ENCODE measurements at places on chromosomes 11 and 22.

- no peaks in the 10 kb centered on the region for H3K36me3 ChIP-seq
- H3K4me1 ChIP-seq = no peaks in the 10 kb centered on the region
- H3K27ac ChIP-seq = no peak overlapping the region
- H3K4me3 ChIP-seq = no peak overlapping the region
These were observed 57.6 kb downstream of the GRIA4 start for GRCh38 chr11:105667441-105667840.

- DNase-seq = no peak
- H3K4me3 ChIP-seq = no peak overlapping the region
- H3K27ac ChIP-seq = no peak overlapping the region
- H3K36me3 ChIP-seq = no peaks in the 10 kb centered on the region
- H3K4me1 ChIP-seq = no peaks in the 10 kb centered on the region
- H3K27me3 ChIP-seq = peaks cover 20% of the 10 kb centered on the region
These were observed 16.5 kb upstream of the PKNOX2 start for GRCh38 chr11:125148011-125148410.

DNA sequence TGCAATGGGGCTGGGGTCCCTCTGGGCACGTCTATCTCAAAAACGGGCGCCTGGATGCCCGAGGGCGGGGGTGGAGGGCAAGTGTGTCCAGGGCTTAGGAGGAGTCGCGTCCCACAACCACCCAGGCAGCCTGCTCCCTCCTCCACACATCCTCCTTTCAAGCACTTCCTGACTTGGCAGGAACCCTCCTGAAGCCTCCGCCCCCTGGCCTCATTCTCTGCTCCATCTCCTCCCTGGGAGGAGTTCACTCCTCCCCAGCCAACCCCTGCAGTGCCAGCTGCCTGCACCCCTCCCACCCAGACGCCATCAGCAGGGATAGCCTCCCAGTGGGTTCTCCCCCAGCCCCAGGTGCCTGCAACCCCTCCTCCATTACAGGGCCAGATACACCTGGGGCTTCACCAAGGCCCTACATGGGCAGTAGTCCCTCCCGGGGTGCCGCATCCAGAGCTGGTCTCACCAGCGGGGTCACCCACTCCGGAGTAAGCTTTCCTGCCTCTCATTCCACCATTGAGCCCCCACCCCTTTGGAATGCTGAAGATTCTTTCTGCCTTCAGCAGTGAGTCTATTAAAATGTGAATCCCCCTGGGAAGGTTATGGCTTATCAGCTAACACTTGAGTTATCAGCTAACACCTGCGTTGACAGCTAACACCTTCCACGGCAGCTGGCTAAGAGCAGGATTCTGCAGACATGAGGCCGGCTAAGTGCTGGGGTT is 24.4 kb downstream of the RTN4R start:
- DNase-seq = no peak
- peak overlapping the region; percentile 87 for H3K27ac ChIP-seq
- peaks cover 38% of the 10 kb centered on the region for H3K4me1 ChIP-seq
- no peaks in the 10 kb centered on the region for H3K27me3 ChIP-seq
- H3K36me3 ChIP-seq = peaks cover 9% of the 10 kb centered on the region
- H3K4me3 ChIP-seq = peak overlapping the region; percentile 73

GRCh38 chr11:38718659-38719058 is 2120.6 kb upstream of the RAG2 start:
- H3K27me3 ChIP-seq = no peaks in the 10 kb centered on the region
- H3K36me3 ChIP-seq = no peaks in the 10 kb centered on the region
- H3K4me1 ChIP-seq = no peaks in the 10 kb centered on the region
- no peak overlapping the region for H3K27ac ChIP-seq
- DNase-seq = no peak
- no peak overlapping the region for H3K4me3 ChIP-seq

GRCh38 chr11:209275-210121 is 2.0 kb downstream of the RIC8A start:
- H3K27me3 ChIP-seq = no peaks in the 10 kb centered on the region
- H3K36me3 ChIP-seq = peaks cover 52% of the 10 kb centered on the region
- H3K27ac ChIP-seq = peak overlapping the region; percentile 97
- H3K4me1 ChIP-seq = peaks cover 35% of the 10 kb centered on the region

DNA sequence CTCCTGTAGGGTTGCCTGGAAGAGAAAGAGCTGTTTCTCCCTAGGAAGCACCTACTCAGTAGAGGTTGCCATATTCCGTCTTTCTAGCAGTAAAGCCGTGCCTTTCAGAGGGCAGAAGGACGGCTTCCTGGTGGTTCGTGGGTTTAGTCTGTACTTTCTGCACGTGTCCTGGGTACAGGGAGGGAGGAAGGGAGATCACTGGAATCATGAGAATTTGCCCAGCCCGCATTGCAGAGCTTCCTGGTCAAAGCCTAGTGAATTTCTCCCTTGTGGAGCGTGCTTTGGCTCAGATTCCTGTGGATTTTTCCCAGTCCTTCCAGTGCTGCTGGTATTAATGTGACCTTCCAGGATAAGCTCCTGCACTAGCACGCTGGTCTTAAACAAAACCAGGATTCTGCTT is 44.9 kb downstream of the GRAMD1B start:
- H3K4me3 ChIP-seq = no peak overlapping the region
- no peak for DNase-seq
- no peak overlapping the region for H3K27ac ChIP-seq
- no peaks in the 10 kb centered on the region for H3K36me3 ChIP-seq
- peaks cover 17% of the 10 kb centered on the region for H3K4me1 ChIP-seq

GRCh38 chr11:93686226-93686625 is 24.7 kb downstream of the CEP295 start:
- peaks cover 12% of the 10 kb centered on the region for H3K4me1 ChIP-seq
- no peak for DNase-seq
- no peak overlapping the region for H3K27ac ChIP-seq
- H3K27me3 ChIP-seq = no peaks in the 10 kb centered on the region

- peaks cover 11% of the 10 kb centered on the region for H3K4me1 ChIP-seq
- H3K27ac ChIP-seq = no peak overlapping the region
- H3K36me3 ChIP-seq = no peaks in the 10 kb centered on the region
- H3K4me3 ChIP-seq = no peak overlapping the region
- H3K27me3 ChIP-seq = no peaks in the 10 kb centered on the region
- DNase-seq = no peak
These were observed 7.4 kb downstream of the FADS3 start for GRCh38 chr11:61883947-61884346.

GRCh38 chr11:45855308-45855707 is 8.0 kb downstream of the CRY2 start:
- H3K27me3 ChIP-seq = no peaks in the 10 kb centered on the region
- H3K27ac ChIP-seq = no peak overlapping the region
- H3K4me3 ChIP-seq = no peak overlapping the region

All from central memory CD8-positive, alpha-beta T cell (primary cell).